Progenitor cell of endocrine pancreas (in vitro differentiated cells): ENCODE measurements at places on chromosomes 7 and 10.

- DNase-seq, result no peak
These were observed 12.4 kb downstream of the CALY start for GRCh38 chr10:133324198-133324792.

DNA sequence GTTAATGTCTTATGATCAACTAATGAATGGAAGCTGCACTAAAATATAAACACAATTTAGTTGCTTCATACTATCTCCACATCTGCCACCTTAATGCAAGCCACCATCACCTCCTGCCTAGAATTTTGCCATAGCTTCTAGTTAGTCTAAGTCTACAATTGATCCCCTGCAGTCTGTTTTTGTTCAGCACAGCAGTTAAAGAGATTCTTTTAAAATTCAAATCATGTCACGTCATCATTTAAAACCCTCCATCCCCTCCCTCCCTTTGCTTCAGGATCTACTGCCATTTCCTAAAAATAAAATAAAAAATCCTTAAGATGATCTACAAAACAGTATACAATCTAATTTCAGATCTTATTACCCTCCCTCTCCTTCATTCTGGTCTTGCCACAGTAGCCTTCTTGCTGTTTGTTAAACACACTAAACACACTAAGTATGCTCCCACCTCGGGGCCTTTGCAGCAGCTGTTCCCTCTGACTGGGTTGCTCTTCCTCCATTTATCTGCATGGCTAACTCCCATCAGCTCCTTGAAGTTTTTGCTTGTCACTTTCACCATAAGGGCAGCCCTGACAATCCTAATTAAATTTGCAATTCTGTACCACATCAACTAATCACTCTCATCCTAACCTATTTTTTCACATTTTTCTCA is 97.0 kb upstream of the FOXP2 start:
- no peak for DNase-seq

- DNase-seq, result no peak
These were observed 51.9 kb upstream of the PIK3AP1 start for GRCh38 chr10:96772196-96772595.

DNA sequence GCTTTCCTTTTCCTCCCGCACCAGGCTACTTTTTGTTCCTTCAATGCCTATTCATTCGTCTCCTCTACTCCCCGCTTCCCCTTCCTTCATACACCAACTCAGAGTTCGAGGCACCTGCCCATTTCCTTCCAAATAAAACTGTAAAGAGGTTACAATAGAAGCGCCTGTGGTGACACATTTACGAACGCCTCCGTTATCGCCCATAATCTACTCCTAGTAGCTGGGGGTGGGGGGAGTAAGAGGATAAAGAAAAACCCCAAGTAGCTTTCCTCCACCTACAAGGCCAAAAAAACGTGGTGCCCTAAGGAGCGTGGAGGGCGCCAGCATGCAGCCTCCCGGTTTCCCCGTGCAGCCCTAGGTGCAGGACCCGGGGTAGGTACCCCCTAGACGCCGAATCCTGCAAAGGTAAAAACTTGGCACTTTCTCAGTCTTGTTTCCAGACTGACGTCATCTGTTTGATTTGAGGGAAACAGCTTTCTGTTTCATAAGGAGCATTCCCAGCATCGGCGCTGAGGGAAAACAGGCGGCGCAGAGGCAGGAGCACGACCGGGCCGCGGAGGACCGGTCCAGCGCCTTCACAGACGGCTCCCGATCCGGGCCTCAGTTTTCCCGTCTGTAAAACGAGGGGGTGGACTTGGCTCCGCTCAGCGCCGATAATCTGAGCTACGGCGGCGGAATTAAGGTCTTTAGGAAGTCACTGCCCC is 922 bp downstream of the PPA1 start:
- DNase-seq, result no peak

DNA sequence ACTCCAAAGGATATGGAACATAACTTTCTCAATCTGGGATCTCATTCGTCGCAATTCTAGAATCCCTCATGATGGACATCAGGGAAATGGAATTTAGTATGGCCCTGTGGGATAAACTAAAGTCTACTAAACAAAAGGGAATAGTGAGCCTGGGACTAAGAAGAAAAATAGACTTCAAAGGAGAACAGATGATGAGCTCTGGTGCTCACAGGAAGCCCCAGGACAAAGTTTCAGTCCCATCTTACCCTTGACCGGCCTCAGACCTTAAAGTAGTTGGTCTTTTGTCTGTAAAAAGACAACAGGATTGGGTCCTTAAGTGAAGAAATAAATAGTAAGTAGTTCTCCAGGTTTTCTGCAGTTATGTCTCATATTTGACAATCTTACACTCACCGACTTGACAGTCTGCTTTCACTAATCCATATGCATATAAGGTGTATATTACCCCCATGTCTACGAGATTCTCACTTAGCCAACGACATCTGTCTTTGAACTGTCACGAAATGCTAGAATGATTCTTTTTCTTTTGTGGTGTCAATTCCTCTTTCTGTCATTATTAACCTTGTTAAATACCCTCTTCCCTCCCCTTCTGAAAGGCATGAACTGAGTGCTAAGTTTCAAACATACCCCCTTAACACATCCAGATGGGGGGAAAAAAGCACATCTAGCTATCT is 10.9 kb upstream of the IKZF1 start:
- DNase-seq, result no peak

DNA sequence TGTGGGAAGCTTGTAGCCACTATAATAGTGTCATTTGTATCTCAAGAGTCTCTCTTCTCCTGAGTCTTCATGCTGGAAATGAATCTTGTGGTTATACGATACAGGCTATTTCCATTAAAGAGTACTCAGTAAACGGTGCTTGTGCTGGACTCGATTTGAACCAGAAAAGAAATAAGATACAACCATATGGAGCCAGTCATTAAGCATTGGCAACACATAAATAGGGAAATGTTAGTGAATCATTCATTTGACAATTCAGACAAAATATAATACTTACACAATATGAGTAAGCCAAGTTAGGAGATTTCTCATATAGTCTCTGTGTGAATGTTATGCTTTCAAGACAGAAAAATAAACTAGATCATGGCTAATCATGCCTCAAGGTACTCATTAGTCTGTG is 356.8 kb downstream of the PLXDC2 start:
- DNase-seq, result no peak

DNA sequence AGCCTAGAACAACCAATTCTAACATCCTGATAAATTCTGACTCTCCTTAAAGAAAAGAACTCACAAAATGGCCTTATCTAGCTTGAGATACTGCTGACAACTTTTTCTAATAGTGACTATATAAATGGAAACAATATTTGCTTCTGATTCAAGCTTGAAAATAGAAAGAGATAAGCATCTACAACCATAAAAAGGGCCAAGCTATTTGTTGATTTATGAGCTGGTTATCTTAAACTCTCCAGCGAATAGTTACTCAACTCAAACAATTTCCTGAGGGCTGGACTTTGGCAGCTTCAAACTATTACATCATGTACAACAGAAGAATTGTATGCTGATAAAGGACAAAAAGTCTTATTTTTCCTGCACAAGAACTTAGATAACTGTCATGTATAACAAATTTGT is 4.6 kb downstream of the USP54 start:
- no peak for DNase-seq

DNA sequence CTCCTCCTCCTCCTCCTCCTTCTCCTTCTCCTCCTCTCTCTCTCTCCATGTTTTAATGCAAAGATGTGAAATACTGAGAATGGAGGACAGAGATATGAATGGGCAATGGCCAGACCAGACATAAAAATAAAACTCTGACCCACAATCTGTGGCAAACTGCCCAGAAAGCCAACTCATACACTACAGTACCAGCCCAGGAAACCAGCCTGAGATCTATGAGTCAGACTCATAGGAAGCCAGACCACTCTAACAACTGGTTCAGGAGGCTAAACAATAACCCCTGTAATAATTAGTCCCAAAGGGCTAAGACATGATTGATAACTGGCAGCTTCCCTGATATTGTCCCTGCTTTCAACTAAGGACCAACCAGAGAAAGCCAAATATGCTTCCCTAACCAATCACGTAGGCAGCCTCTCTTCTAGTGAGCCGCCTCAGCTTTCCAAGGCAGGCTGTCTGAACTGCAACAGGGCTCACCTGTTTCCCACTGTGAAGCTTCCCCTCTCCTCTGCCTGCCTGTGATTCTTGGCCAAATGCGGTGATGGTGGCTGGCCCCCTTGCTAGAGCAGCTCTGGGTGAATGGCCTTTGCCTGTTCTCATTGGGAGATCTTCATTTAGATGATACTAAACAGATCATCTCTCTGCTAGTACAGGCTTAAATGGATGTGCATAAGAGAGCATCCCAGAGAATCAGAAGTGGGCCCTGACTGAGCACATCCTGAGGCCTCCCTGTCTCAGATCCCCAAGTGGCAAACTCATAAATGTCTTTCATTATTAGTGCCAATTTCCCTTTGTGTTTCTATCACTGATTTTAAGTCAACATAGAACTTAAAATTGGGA is 817.6 kb downstream of the TNS3 start:
- DNase-seq, result no peak

GRCh38 chr10:35390161-35390840 is 54.0 kb downstream of the CCNY start:
- DNase-seq, result no peak

DNA sequence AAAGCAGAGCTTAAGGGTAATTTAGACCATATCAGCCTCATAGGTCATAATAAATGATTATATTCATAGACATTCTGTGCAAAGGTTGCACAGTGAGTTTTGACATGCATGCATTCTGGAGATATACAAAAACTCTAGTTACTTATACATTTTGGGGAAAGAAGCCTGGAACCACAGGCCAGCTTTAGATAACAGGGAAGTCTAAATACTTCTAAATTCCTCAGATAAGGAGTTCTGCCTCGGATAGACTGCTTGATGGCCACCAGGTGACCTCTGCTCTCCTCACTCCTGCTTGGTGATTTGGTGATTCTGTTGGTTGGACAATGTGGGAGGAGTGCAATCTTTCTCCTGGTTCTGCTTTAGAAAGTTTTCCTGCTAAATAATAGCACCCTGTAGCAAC is 77.9 kb downstream of the SGMS1 start:
- DNase-seq, result no peak

- no peak for DNase-seq
These were observed 15.2 kb downstream of the PYROXD2 start for GRCh38 chr10:98399784-98400183.

DNA sequence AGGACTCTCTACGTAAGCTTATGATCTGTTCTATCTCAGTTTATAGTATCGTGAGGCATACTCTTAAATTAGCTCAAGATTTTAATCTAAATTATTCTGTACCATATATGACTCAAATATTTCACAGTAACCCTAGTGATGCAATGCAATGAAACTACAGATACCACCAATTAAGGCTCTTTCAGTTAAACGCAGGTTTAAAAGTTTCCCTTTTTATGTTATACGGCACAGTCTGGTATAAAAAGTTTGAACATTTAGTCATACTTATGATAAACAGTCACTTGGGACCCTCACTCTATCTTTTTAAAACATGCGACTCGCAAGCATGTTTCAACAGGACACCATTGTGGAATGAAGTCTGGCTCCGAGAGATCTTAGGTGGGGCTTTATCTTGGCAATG is 107.2 kb downstream of the CDK6 start:
- DNase-seq, result no peak

GRCh38 chr10:119933179-119933578 is 40.6 kb downstream of the SEC23IP start:
- DNase-seq, result no peak

- peak; percentile 13 for DNase-seq
These were observed 2.0 kb downstream of the SEMA3D start for GRCh38 chr7:85184599-85185423.

GRCh38 chr10:109851616-109852474 is 71.5 kb downstream of the XPNPEP1 start:
- DNase-seq, result no peak

DNA sequence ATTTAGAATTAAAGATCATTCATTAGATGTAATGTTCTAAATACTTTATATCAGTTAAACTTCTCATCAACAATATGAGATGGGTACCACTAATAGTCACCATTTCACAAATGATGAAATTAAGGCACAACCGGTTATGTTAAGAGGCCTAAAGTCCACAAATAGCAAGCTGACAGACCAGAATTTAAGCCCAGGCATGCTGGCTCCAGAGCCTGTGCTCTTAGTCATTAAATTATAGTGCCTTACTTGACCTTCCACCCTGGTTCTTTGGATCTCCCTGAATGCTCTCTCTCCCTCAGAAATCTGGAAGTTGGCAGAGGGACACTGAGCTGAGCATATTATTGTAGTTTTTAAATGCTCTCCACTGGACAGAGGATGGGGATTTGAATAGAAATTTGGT is 3.6 kb downstream of the LIPN start:
- DNase-seq, result no peak

DNA sequence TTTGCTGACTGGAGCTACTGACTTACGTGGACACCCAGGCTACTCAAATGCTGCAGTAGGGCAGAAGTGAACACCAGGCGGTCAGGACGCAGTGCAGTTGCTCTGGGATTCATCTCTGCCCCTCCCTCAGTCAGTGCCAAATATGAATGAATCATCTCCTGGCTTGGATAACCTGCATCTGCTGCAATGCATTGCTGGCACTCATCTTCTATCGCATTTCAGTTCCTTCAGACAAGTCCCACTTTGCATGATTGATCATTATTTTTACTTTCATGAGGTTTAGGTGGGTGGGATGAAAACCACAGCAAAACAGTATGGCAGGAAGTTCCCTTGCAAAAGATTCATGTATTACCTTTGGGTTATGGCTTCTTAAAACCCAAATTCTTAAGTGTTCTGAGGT is 224.6 kb upstream of the NRP1 start:
- DNase-seq, result no peak
